ENCODE measurements at places on chromosomes 5 and 9.

- DNase-seq: no peak
These were observed 27.3 kb downstream of the ANP32B start for GRCh38 chr9:98010445-98010844.

GRCh38 chr5:117859176-117859575 lies 1129.2 kb downstream of the DTWD2 start:
- DNase-seq: no peak

DNA sequence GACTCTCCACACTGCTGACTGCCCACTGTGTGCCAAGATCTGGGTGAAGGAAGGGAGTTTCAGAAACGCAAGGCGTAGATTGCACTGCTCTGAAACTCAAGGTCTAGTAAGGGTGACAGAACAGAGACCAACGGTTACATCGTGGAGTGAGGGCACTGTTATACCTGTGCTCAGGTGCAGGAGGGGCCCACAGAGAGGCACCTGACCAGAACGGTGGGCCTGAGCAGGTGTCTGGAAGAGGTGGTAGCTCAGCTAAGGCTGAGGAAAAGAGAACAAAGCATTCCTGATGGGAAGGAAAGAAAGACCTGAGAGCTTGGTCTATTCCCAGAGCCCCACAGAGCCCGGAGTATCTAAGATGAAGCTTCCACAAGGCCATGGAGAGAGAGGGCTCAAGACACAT lies 267.2 kb downstream of the MED10 start:
- DNase-seq: no peak

DNA sequence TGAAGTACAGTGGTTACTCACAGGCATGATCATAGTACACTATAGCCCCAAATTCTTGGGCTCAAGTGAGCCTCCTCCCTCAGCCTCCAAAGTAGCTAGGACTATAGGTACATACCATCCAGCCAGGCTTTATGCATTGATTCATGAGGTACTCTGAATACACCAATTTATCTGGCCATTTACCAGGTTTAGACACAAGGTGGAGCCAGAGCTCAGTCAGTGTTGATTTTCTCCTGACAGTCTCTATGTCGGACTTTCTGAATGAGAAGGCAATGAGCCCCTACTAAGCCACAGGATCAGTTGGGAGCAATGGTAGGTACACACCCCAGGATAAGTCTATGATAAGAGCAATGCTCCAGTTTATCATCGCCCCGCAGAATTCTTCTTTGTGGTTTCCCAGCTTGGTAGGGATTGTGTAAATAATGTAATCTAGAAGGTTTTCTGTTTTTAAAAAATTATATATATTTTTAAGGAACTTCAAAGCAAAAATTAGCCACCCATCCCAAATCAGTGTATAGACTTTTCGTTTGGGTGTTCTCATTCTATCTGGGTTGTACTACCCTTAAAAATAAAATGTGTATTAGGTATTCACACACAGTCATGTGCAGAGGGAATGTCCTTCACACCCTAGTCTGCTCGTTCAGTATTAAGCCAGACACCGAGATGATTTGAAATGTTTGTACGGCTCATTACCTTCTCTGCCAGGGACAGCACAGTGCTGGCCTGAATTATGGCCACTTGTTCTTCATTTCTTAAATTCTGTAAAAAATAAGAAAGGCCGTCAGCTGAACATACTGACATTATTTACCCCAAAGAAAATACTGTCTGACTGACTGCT lies 118.4 kb upstream of the DPYSL3 start:
- no peak for DNase-seq

DNA sequence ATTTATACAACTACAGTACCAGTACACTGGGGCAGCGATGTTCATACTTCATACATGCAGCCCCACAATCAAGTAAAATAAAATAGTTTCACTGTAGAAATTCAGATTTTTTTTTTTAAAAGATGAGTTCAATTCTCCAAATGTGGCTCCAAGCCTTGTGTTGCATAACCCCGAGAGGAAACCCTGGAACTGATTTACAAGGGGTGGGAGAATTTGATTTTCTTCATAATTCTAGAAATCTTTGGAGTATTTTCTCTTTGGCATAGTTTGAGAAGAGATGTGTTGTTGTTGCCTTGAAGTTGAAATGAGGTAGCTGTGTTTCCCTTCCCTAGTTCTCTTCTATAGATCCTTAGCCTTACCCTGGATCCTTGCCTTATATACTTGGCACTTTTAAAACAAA lies 3.1 kb downstream of the RHOBTB3 start:
- no peak for DNase-seq

DNA sequence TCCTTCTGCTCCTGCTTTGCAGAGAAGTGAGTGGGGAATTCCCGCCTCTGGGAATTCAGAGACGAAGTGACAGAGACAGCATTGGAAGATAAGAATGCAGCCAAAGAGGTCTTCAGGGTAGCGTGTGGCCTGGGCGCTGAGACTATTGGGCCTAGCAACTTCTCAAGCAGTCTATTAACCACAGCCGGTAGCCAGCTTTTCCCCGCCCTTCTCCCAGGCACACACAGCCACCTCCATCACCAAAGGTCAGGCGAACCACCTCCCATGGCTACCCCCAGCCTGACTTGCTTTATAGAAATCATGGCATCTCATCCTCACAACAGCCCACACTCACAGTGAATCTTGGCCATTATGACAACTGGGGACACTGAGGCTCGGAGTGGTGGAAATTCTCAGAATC lies 124.2 kb downstream of the KCNIP1 start:
- DNase-seq: no peak

DNA sequence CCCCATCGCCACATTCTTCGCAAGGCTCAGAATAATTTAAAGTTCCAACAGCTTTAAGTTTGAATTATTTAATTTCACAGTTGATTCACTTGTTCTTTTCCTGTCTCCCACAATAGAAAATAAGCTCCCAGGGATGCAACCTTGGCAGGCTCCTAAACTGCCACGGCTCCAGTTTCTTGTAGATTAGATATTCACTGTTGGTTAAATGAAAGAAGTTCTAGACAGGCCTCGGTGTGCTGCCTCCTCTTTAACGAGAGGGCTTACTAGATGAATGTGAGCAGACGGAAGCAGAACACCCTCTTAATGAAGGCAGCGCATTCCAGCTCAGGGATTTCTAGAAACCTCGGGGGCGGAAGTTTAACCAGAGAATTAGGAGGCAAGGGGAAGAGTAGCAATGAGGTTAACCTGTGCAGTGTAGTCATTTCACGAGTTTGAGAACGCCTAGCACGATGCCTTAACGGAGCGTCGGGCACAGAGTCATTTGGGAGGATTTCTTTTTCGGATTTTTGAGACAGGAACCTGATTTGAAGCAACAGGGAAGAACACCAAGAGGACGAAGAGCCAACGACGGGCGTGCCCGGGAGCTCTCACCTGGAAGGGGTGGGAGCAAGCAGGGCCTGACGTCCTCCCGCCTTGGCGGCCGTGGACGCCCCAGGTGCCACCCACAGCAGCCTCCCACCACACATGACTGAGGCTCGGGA lies 637 bp upstream of the SMC5 start:
- no peak for DNase-seq

DNA sequence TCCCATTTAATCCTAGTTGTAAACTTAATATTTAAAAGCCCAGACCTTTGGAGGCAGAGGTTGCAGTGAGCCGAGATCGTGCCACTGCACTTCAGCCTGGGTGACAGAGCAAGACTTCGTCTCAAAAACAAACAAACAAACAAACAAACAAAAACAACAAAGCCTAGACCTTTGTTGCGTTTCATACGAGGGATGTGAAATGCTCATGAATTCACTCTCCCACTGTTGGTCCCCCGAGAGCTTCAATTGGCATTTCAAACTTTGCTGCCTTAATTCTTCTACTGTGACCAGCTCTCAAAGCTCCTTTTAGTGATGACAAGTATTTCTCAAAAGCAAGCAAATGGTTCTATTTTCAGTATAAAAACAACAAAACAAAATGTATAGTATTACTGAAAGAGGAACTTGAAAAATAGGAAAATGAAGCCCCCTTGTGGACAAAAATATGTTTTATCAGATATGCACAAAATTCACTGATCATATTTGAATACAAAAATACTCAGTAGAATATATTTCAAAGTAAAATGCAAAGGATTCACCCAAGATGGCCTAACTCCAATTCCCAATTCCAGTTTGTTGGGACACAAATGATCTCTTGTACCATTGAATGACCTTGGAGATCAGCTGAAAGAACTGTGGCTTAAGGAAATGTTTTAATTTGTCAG lies 140.4 kb downstream of the ESM1 start:
- DNase-seq: no peak

DNA sequence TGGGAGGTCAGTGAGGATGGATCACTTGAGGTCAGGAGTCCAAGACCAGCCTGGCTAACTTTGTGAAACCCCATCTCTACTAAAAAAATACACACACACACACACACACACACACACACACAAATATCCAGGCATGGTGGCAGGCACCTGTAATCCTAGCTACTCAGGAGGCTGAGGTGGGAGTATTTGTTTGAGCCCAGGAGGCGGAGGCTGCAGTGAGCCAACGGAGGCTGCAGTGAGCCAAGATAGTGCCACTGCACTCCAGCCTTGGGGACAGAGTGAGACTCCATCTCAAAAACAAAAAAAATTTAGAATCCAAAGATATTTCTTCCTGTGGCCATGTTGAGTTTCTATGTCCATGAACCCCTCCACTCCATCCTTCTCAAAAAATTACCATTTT lies 21.5 kb upstream of the CDC23 start:
- DNase-seq: no peak

DNA sequence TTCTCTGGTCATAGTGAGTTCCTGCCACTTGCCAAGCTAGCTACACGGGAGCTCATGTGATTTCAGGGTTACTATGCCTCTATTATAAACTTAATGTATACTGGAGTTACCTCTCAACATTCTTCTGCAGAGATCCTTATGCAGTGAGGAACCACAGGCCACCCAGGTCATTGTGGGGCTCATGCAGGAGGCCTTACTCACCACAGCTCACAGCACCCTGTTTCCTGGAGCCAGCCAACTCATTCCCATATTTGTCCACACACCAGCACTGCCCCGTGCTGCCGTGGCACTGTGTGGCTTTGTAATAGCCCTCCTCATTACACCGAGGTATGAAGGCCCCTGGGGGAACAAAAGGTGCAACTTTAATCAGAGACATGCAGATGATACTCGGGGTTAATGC lies 520.0 kb downstream of the SPOCK1 start:
- no peak for DNase-seq

DNA sequence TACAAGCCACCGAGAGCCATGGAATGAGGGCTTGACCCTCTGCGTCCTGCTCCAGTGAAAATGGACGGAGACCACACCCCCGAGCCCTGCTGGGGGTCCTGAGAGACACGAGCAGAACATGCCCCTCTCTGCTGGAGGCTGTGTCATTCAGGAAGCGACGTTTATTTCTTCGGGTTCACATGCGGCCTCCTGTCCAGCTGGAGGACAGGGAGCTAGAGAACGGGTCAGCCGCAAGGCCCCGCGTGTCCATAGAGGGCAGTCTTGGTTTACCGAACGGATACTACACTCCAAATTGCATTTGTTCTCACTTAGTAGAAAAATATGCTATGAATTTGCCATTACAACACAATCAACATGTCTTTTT lies 36.1 kb downstream of the MRPL36 start:
- DNase-seq: no peak
